Amniotic epithelial cell (primary cell): ENCODE measurements at places on chromosomes 11 and 22.

- DNase-seq: no peak
Observed at GRCh38 chr11:1060410-1060809, 14.3 kb upstream of the MUC2 start.

GRCh38 chr11:3030289-3031070 lies 26.7 kb downstream of the CARS1 start:
- DNase-seq: no peak

DNA sequence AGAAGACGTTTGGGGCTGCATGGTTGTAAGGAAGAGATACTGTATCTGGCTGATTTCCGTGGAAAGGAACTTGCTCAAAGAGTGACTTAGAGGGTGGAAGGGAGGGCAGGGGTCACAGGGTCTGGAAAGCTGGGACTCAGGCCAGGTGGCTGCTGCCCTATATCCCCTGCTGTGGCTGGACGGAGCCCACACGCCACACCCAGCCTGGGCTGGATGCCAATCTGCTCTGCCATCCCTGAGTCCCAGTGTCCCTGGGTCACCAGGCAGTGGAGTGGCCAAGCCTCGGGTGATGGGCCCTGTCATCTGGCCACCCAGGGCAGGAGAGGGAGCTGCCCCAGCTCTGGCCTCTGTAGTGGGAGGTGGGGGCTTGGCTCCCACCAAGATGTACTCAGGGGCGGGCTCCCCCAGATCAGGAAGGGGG lies 26.5 kb upstream of the KRTAP5-7 start:
- DNase-seq: no peak

DNA sequence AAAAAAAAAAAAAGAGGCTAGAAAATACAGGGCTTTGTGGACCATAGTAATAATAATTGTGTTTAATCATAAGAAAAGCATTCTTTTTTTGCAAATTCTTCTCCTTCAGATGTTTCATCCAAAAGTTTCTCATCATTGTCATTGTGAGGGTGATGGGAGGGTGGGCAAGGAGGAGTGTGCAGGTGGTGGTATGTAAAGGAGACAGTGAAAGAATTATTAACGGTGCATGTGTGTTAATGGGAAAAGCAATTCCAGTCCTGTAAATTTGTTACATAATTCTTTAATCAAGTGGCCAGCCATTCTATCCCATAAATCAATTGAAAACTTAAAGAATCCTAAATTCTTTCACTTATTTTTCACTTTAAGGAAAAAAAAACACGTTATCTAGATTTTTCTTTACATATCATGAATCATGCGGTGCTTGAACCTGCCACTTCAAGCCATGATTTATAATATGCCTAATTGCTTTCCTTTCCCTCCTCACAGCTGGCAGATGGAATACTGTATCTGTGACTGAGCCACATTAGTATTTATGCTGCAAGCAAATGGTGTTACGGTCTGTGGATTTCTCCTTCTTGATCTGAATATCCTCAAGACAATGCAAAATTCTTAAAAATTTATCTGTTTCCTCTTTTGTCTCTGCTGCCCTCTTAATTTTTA lies 318.5 kb downstream of the JRKL start:
- peak; percentile 19 for DNase-seq

- peak; percentile 92 for DNase-seq
Observed at GRCh38 chr22:50114221-50115021, 24.6 kb downstream of the MOV10L1 start.

GRCh38 chr22:44407171-44407986 lies 90.7 kb downstream of the RTL6 start:
- no peak for DNase-seq

- DNase-seq: no peak
Observed at GRCh38 chr22:50408311-50408710, 65.2 kb downstream of the PPP6R2 start.
